Thoracic aorta (tissue), 2 donors: ENCODE measurements at places on chromosomes 7 and 10. TPM values are rescaled to one million over a fixed set of nuclear protein-coding genes. Genes with fewer than 3 reads are reported as not detected.

KLF14 gene
- total RNA-seq, result not detected

TRPV6 gene
- not detected for total RNA-seq

- DNase-seq, result no peak
Measured at GRCh38 chr10:25869067-25869591, 64.9 kb upstream of the MYO3A start.

- DNase-seq, result no peak
Measured at GRCh38 chr7:19410106-19410505, 264.9 kb upstream of the FERD3L start.

DNA sequence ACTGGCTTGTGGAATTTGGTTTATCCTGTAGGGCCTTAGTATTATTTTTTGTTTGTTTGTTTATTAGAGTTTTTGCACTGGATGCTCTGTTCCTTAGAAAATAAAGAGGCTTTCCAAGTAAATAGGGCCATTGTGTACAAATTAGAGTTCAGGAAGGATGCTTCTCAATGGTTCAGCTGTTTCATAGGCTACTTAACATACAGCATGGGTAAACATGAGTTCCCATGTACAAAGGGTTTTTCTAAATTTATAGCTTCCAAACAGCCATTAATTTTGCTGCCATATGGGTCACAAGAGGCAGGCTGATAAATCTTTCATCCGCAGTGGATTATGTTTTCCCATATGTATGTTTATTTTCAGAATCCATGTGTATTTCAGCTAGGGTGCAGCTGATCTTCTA, 121.6 kb upstream of the WDR11 start:
- no peak for DNase-seq

GRCh38 chr7:51357821-51358220, 41.2 kb upstream of the COBL start:
- DNase-seq, result no peak

DNA sequence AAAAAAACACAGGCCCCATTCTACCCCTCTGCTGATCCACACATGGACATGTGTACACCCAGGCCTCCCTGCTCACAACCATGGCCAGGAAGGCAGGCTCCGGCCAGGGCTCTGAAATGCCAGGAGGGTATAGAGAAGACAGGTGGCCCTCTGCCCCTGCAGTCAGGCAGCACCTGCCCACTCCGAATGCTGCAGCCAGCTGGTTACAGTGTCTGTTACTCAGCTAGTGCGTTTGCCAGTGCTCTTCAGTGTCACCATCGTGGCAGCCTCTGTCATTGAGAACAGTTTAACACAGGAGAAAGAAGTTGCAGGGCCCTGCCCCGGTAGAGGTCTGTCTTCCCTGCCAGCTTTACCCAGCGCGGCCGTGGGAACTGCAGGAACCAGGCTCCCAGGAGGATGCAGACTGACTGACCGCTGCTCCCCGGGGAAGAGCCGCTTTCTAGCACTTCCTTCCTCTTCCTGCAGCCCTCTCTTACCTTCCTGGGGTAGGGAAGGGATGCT, 128.8 kb upstream of the FAM20C start:
- DNase-seq, result no peak

GRCh38 chr10:126598009-126598408, 72.5 kb downstream of the C10orf90 start:
- DNase-seq, result no peak
